Left colon (tissue), 2 donors: ENCODE measurements at places on chromosomes 2 and 18.

DNA sequence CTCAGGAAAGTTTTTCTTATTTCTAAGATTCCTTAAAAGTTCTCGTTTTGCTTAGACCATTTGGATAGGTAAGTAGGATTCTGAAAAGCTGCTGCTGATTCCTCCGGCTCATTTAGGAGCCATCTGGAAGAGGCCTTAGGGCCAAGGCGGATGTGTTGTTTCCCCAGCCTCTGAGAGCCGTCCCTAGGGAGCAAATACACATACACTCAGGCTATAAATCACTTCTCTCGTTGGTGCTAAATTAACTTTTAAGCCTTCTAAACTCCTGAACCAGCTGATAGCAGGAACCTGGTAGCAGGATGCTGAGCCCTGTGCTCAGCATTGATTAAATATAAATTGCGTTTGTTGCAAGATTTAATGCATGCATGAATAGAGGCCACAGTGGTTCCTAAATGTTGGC lies 109.8 kb downstream of the ADCYAP1 start:
- DNase-seq, result no peak

DNA sequence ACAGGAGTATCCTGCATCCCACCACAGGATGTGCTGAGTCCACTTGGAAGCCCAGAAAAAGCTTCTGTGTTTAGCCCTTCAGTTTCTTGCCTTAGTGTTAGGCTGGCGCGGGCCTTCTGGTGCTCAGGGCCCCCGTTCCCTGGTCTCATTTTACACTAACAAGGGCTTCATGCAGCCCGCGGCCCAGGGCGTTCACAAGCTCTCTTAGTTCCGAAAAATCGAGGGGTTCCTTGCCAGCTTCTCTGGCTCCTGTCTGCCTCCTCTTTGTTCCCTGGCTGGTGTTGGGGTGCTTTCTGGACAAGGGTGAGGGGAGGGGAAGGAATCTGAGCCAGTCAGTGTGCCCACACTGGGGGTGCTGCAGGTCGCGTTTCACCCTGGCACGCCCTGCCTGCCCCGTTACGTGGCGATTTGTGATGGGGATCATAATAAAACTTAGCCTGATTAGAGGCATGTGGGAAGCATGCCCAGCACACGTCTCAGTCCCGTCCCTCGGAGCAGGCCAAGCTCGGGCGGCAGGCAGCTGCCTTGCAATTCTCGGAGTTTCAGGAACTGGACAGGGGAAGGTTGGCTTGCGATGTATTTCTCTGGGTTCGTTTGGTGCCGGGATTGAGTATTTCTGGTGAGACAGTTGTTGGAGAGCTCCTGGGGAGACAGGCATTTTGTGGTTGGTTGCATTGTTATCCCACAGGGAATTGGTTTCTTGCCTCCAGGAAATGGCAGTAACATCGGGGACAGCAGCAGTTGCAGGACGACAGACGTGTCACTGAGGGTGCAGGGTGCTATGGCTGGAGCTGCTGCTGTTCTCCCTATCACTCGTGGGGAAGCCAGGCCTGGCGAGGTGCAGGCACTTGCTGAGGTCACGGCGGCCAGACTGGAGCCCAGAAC lies 22.9 kb downstream of the SH3BP4 start:
- no peak for DNase-seq

DNA sequence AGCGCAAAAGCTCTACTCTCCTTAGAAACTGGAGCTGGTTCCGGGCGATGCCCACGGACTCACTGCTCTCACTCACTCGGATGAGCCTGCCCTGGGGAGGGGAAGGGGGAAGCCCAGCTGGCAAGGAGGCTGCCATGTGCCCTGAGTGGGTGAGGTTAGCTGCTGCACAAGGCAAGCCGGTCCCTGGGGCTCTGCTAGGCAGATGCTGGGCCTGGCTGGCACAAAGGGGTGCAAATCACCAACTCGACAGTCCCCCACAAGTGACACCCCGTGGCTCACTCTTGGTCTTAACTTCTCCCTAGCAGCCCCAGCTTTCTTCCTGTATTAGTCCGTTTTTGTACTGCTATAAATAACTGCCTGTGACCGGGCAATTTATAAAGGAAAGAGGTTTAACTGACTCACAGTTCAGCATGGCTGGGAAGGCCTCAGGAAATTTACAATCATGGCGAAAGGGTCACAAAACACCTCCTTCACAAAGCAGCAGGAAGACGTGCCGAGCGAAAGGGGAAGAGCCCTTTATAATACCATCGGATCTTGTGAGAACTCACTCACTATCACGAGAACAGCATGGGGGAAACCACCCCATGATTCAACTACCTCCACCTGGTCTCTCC lies 33.2 kb downstream of the ADCY3 start:
- no peak for DNase-seq

- no peak for DNase-seq
These were observed 495.7 kb downstream of the TSN start for GRCh38 chr2:122251158-122251557.

DNA sequence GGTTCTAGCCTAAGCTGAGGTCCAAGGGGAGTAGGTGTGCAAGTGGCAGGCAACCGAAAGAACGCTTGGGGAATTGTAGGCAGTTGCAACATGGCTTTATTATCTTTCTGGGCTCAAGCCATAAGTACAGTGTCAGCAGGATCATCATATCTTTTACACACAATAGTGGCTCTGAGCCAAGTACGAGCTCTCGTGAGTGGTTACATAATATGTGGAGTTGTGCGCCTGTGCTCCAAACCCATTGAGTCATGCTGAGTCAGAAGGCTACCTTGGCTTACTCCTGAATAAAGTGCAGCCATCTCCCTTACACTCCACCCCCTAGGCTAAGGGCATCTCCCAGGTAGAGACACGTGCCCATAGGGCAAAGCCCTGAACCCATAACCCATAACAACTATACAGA lies 233.9 kb downstream of the SATB2 start:
- no peak for DNase-seq

- peak; percentile 55 for DNase-seq
These were observed at the start of gene GYPC for GRCh38 chr2:126655500-126656430. GYPC (plus strand) TSS chr2:126656158; CDS start chr2:126656264, 106 bp downstream.

DNA sequence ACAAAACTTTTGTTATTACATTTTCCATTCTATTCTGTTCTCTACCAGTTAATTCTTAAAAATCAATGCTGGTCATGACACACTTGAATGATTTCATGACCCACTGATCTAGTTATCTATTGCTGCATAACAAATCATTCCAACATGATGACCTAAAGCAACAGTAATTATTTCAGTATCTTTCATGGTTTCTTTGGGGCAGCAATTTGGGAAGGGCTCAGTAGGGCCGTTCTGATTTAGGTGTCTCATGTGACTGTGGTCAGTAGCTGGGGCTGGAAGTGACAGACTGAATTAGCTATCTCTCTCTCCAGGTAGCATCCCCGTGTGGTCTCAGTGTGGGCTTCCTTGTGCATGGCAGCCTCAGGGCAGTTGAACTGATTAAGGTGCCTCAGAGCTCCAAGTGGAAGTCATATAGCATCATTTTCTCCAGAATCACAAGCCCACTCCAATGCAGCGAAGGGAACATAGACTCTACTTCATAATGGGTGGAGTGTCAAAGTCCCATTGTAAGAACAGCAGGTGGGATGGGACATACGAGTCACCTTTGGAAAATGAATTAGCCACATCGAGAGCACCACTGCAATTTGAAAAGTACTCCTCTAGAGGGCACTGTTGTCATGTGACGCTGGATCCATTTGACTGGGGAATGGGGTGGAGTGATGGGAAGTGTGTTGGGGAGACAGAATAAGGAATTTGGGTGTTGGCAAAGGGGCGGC lies 39.1 kb upstream of the FAM136A start:
- no peak for DNase-seq

GRCh38 chr18:62790871-62791772 lies 75.8 kb downstream of the PHLPP1 start:
- no peak for DNase-seq

- no peak for DNase-seq
These were observed 4.3 kb upstream of the NAGK start for GRCh38 chr2:71064110-71064611.

- no peak for DNase-seq
These were observed 93.5 kb upstream of the SPATS2L start for GRCh38 chr2:200212862-200213425.

- DNase-seq, result no peak
These were observed 112.5 kb downstream of the NCK2 start for GRCh38 chr2:105857076-105857740.

- no peak for DNase-seq
These were observed 316.2 kb upstream of the THSD7B start for GRCh38 chr2:136448986-136449780.

GRCh38 chr2:182077448-182078142 lies 91.9 kb downstream of the PPP1R1C start:
- peak; percentile 25 for DNase-seq

DNA sequence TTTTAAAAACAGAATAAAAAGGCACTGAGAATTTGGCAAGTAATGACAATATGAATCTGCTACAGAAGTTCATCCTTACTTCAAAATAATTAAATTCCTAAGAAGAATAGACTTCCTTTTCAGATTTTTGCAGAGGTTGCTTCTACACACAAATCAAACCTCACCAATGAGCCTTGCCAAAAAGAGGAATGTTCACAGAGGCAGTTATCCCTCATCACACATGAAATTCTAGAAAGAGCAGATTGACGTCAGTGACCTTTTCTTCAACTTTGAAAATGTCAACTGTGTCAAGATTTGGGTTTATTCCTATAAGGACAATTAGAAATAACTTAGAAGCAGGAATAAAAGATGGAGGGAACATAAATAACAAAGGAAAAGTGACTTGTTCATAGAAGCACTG lies 64.6 kb downstream of the MBD2 start:
- no peak for DNase-seq

- DNase-seq, result no peak
These were observed 73.0 kb upstream of the YWHAQ start for GRCh38 chr2:9703701-9704221.

DNA sequence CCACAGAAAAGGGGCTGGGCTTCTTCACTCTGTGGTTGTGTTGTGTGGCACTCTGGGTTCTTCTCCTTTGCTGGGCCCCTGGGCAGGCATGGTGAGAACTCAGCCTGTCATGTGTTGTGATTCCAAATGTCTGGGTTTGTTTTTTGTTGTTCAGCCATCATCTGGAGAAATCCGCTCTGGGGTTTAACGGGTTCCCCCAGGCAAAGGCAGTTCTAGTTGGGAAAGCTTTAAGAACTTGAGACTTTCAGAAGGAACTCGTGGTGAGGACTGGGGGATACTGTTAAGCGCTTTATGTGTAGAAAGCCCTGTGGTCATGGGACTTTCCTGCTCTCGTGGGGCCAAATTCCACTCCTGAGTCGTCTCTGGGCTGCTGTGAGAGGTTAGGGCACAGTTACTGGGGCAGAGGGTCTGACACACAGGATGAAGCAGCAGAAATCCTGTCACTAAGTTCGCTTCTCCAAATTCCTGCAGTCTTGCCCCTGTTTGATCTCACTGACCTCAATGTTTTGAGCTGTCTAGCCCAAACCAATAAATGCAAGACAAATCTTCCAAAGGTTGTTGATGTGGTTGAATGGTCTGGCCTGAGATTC lies 87.7 kb downstream of the RAPGEF4 start:
- DNase-seq, result no peak

GRCh38 chr2:141630407-141630930 lies 500.3 kb downstream of the LRP1B start:
- DNase-seq, result no peak

DNA sequence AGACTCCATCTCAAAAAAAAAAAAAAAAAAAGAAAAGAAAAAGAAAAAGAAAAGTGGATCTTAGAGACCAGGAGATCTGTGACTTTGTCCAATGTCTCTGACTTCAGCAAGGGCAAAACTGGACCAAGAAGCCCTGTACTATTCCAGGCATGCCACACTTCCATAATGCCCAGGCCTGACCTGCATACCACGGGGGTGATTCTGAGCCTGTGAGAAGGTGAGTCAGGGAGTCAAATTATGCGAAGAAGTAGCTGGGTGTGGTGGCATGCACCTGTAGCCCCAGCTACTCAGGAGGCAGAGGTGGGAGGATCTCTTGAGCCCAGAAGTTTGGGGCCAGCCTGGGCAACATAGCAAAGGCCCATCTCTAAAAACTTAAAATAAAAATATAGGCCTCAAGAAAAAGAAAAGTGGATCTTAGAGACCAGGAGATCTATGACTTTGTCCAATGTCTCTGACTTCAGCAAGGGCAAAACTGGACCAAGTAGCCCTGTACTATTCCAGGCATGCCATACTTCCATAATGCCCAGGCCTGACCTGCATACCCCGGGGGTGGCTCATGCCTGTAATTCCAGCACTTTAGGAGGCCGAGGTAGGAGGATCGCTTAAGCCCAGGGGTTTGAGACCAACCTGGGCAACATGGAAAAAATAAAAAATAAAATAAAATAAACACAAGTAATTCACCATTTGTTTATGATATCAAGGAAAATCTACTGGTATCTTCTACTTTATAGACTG lies 12.2 kb upstream of the PUM2 start:
- DNase-seq, result no peak

GRCh38 chr18:9734189-9734588 lies 26.1 kb downstream of the RAB31 start:
- DNase-seq, result no peak

- no peak for DNase-seq
These were observed 77.7 kb downstream of the TRIM43 start for GRCh38 chr2:95669441-95669991.

- no peak for DNase-seq
These were observed 106.3 kb downstream of the SLC4A3 start for GRCh38 chr2:219733746-219734145.

GRCh38 chr2:86584151-86584913 lies 21.1 kb upstream of the CHMP3 start:
- no peak for DNase-seq

DNA sequence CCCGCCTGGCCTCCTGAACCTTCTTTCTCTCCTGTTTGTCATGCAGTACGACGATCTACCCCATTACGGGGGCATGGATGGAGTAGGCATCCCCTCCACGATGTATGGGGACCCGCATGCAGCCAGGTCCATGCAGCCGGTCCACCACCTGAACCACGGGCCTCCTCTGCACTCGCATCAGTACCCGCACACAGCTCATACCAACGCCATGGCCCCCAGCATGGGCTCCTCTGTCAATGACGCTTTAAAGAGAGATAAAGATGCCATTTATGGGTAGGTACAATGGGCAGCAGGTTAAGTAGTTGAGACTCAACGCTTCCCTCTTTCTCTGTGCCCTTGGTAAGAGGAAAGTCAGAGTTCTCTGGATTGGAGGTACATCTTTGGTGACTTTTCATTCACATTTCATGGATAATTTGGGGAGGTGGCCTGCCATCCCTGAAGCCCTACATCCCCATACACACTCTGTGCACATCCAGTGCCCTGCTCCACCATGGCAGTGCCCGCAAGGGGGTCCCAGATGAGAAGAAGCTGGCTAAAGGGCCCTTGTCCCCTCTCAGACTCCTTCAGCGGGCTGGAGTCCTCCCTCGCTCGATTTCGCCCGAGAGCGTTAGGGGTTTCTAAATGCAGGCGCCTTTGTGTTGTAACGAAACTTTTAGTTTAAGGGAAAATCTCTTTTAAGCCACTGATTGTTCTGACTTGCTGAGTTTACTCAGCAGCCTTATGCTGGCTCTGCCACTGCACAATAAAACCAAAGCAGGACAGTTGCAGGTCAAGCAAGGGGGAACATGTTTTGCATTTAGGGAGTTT lies 3.0 kb downstream of the MEIS1 start:
- DNase-seq, result no peak

GRCh38 chr2:118861731-118862130 lies 14.3 kb upstream of the EN1 start:
- DNase-seq, result no peak
